Vein endothelial cell (primary cell): ENCODE measurements at places on chromosomes 3 and 15. TPM values are rescaled to one million over a fixed set of nuclear protein-coding genes. Genes with fewer than 3 reads are reported as not detected.

Gene CHDH
- 0.10 TPM in 1 of 2 replicates, not detected in the other for total RNA-seq

Gene SAMMSON
- not detected in 2 replicates for total RNA-seq

Gene SUCNR1
- total RNA-seq, result 0.10 TPM in 1 of 2 replicates, not detected in the other

Gene NOX5
- 0.33 TPM in 1 of 2 replicates, not detected in the other for total RNA-seq

Gene TXNRD3
- 6.7 and 8.2 TPM in 2 replicates for total RNA-seq

Gene PLSCR5
- total RNA-seq, result not detected in 2 replicates

Gene TBC1D5
- 85.3 and 93.8 TPM in 2 replicates for total RNA-seq

Gene SERINC4
- under 0.01 TPM in 1 of 2 replicates, not detected in the other for total RNA-seq
